ENCODE measurements at places on chromosomes 1 and 21.

DNA sequence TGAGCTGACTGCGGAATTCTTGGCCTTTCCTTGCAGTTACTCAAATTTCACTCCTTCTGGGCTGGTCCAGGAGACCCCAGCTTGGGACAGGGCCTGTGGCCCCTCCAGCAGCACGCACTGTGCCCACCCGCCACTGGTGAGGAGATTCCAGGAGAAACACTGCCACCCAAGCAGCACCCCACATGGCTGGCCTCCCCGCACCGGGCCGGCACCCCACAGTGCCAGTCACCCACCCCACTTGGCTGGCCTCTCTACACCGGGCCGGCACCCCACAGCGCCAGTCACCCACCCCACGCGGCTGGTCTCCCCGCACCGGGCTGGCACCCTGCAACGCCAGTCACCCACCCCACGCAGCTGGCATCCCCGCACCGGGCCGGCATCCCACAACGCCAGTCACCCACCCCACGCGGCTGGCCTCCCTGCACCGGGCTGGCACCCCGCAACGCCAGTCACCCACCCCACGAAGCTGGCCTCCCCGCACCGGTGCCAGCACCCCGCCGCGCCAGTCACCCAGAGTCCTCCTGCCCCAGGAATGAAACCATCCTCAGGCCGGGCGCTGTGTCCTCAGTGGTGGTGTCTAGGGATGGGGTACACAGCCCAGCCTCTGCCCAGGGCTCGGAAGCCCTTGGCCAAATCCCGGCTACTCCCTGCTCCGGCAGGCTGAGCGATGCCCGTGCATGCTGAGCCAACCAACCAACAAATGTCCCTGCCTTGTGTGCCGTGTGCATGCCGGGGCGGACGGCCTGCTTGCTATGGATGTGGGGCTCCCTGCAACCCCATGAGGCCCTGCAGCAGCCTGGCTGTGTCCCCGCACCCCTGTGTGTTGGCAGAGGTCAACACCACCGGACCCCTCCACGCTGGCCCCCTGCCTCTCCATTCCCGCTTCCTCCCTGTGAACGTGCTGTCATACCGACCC lies 38.6 kb upstream of the TSPEAR start:
- DNase-seq, result no peak

GRCh38 chr1:190563230-190563629 lies 85.6 kb upstream of the BRINP3 start:
- DNase-seq, result no peak

DNA sequence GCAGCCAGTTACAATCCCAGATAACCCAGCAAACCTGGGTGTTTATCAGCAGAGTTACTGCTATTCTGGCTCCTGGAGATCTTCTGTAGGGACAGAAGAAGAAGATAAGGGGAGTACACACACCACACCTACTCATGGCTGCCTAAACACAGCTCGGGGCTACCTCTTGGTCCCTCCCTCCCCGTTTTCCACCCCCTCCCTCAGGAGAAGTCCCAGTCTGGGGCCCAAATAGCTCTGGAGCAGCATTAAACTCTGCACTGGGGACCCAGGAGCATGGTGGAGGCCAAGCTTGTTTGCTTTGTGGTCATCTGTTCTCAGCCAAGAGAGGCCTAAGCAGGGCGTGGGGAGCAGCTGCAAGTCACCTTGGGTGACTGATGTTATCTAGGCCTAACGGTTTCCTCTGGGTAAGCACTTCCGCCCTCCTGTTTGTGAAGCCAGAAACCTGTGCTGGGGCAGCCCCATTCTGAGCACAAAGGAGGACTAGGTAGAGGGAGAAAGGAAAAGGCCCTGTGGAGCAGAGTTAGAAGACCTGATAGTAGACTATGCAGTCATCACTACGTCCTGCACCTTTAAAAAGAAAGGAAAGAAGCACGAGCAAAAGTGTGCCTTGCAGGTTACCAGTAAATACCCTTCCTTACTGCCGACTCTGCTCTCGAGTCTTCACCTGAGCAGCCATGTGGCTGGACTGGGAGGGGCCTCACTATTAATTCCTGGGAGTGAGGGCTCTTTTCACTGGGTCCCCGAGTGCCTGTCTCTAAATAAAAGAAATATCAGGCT lies 2.0 kb upstream of the RCSD1 start:
- DNase-seq, result no peak

DNA sequence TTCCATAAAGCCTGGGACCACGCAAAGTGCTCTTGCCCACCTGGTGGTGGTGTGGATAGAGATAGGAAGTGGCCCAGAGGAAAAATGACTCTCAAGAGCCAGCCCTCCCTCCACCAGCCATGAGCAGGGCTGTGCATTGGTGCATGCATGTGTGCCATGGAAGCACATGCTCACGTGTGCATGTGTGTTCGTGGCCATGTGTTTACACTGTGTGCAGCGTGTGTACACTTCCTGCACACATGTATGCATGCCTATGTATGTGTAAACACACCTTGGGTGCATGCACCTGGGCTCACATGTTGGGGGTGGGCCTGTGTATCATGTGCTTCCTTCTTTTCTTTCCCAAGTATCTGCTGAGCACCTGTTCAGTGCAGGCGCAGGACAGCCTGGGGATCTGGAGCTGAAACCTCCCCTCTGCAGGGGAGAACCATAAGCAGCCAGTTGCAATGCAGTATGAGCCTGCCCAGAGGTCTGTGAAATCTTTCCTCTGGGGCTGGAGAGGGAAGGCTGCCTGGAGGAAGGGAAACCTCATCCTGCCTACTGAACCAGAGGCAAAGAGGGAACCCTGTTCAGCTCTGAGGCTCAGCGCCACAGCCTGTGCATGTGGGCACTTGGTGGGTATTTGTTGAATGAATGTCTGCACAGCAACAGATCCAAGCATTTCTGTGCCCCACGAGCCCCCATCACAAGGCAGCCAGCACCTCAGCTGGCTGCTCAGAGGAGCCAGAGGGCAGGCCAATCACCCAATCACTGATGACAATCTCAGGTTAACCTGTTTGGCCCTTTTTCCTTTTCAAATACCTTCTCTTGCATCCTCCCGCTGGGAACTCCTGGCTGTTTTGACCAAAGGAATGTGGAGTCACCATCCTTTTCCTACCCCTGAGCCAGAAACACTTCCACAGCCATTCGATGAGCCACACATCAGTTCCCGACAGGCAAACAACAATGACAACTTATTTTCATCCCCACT lies 327.0 kb downstream of the NPHP4 start:
- DNase-seq, result no peak

- no peak for DNase-seq
These were observed 104.6 kb downstream of the TGFBR3 start for GRCh38 chr1:91781371-91781825.

DNA sequence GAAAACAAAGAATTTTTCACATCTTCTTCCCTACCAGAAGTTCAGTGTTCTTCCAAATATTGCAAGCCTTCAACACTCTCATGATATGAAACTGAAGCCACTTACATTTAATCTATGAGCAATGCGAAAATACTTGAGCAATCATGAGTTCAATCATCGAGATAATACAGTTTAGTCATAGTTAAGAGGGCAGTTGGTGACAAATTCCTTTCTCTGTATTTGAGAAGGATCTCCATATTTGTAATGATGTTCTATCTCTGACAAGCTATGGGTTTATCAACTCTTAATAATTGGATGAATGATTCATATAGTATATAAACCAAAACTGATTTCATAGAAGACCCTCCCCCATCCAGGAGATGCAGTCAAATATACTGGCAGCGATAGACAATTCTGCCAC lies 29.7 kb upstream of the PYHIN1 start:
- DNase-seq, result no peak

GRCh38 chr1:21264898-21265297 lies 25.4 kb downstream of the ECE1 start:
- DNase-seq, result no peak

All from Ammon's horn (tissue), 1 donor.